Prostate gland (tissue), 2 donors: ENCODE measurements at places on chromosomes 4 and X. TPM values are rescaled to one million over a fixed set of nuclear protein-coding genes. Genes with fewer than 3 reads are reported as not detected.

DNA sequence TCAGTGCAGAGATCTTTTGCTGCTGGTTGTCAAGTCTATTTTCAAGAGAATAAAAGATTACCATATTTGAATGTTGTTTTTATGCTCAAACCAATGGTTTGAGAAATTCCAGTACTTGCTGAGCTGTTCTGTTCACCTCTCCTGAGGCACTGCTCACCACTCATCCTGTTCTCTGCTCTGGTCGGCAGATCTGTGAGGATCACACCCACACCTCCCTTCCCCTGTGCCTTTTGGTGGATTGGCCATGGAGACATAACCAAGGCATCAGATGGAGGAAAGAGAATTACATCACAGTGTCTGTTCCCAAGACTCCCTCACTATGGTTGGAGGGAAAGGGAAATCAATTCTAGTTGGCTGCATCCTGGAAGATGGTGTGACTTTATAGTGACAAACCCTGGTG is 391.6 kb downstream of the ARHGAP24 start:
- peaks cover under 1% of the 10 kb centered on the region for H3K4me1 ChIP-seq
- H3K36me3 ChIP-seq: no peaks in the 10 kb centered on the region
- H3K4me3 ChIP-seq: no peak overlapping the region
- no peaks in the 10 kb centered on the region for H3K27me3 ChIP-seq

DNA sequence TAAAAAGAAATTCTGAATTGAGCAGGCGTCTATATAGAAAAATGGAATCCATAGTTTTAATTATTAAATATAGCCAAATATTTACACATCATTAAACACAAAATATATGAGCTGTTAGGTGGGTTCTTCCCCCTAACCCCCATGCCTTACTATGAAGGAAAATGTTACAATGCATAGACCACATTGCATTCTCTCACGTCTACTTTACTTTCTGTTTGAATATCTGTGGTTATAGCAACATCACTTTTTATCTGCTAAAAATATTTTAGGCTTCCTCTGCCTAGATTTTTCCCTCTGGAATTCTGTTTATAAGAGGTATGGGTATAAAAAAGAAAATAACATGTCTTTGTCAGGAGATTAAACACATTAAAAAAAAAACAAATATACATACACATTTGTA is 73.1 kb downstream of the MAML3 start:
- H3K4me1 ChIP-seq: peaks cover 20% of the 10 kb centered on the region
- DNase-seq: no peak
- H3K27me3 ChIP-seq: no peaks in the 10 kb centered on the region
- H3K27ac ChIP-seq: no peak overlapping the region

- no peak overlapping the region for H3K27ac ChIP-seq
- peaks cover 4% of the 10 kb centered on the region for H3K36me3 ChIP-seq
- no peak overlapping the region for H3K4me3 ChIP-seq
- no peaks in the 10 kb centered on the region for H3K27me3 ChIP-seq
Observed at GRCh38 chr4:163121689-163122088, 45.0 kb downstream of the NAF1 start.

GRCh38 chr4:75302648-75303047 is 211.6 kb downstream of the RCHY1 start:
- no peak overlapping the region for H3K27ac ChIP-seq
- no peaks in the 10 kb centered on the region for H3K36me3 ChIP-seq
- no peak overlapping the region for H3K4me3 ChIP-seq
- no peaks in the 10 kb centered on the region for H3K27me3 ChIP-seq
- DNase-seq: no peak

DNA sequence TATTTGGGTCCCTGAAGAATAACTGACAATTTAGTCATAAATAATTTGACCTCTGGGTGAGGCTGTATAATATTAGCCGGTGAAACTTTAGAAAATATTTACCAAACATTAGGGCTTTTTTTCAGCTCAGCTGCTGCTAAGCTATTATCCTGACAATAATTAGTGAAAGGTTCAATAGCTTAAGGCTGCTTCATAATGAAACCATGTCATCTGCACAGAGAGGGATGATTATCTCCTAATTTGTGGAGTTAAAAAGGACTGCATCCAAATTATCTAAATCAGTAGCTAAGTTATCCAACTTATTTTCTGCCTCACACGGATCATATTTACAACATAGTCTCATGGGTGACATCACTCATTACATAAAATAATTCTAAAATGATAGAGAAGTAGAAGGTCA is 1249.8 kb downstream of the RAPGEF2 start:
- H3K27me3 ChIP-seq: no peaks in the 10 kb centered on the region
- H3K36me3 ChIP-seq: no peaks in the 10 kb centered on the region
- H3K4me1 ChIP-seq: no peaks in the 10 kb centered on the region
- no peak overlapping the region for H3K4me3 ChIP-seq

DNA sequence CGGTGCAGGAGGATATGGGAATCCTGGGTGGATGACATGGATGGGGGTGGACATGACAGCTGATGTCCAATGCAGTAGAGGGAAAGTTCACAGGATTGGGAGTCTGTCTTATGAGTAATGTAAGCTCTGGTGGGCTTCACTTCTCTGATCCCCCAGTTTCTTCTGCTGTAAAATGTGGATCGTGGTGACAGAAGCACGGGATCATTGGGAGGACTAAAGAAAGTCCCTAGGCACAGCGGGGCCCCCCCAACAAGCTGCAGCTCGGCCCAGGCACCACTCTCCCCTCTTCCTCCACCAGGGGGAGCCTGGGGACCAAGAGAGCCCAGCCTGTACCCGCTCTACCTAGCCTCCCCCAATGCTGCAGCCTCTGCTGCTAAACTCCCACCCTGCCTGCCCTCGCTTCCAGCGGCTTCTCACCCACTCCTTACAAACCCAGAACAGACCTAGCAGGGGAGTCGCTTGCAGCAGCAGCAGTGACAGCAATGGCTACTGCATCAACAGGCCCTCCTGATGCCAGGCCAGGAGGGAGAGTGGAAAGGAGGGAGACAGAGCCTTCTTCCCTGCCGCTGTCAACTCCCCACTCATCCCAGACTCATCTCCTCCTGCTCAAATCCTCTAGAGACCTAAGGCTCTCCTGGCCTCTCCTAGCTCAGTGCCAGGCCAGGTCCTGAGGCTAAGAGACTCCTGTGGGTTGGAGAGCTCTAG is 36.1 kb upstream of the IQSEC2 start:
- no peaks in the 10 kb centered on the region for H3K27me3 ChIP-seq
- DNase-seq: peak; percentile 41
- H3K36me3 ChIP-seq: no peaks in the 10 kb centered on the region
- H3K27ac ChIP-seq: no peak overlapping the region

- no peak overlapping the region for H3K27ac ChIP-seq
- no peaks in the 10 kb centered on the region for H3K27me3 ChIP-seq
- no peak overlapping the region for H3K4me3 ChIP-seq
- no peak for DNase-seq
- H3K36me3 ChIP-seq: no peaks in the 10 kb centered on the region
Observed at GRCh38 chr4:140367738-140368137, 5.7 kb upstream of the SCOC start.

Gene FATE1
- not detected for total RNA-seq

Gene CXCL6
- 8.4 TPM for total RNA-seq

Gene IL3RA
- 3.3 TPM for total RNA-seq

Gene COQ2
- 13.1 TPM for total RNA-seq

Gene ASB5
- 5.0 TPM for total RNA-seq

Gene TCEANC
- total RNA-seq: 4.9 TPM

Gene IQSEC2
- total RNA-seq: 38.7 TPM
